Fibroblast of villous mesenchyme (primary cell): ENCODE measurements at places on chromosomes 4 and X. TPM values are rescaled to one million over a fixed set of nuclear protein-coding genes. Genes with fewer than 3 reads are reported as not detected.
A peak's percentile ranks its signal among the peaks of the same experiment; 100 is the strongest.

DNA sequence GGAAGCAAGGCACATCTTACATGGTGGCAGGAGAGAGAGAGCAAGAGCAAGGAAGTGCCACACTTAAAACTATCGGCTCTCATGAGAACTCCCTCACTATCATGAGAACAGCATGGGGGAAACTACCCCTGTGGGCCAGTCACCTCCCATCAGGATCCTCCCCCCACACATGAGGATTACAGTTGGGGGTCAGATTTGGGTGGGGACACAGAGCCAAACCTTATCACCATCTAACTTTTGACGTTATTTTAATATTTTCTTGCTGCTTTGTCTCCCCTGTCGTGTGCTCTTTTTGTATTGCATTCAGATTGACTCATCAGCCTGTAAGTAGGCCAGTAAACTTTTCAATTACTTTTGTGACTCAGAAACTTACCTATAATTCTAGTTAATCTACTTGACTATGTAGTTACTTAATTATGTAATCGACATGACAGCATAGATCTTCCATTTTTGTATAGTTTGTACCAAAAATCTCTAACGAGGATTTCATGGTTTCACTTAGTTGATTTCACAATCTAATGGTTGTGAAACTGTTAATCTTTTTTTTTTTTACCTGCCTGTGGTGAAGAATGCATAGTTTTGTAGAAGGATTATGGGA lies 18.3 kb downstream of the STIM2 start:
- peak; percentile 22 for DNase-seq

- DNase-seq: no peak
Measured at GRCh38 chr4:173012608-173013007, 156.0 kb upstream of the GALNT7 start.

- DNase-seq: no peak
Measured at GRCh38 chr4:113764720-113765264, 3.3 kb upstream of the CAMK2D start.

Gene TEX28
- not detected in 2 replicates for total RNA-seq

Gene DMRTC1
- not detected in 2 replicates for total RNA-seq
